ENCODE measurements at places on chromosomes 7 and 10.

DNA sequence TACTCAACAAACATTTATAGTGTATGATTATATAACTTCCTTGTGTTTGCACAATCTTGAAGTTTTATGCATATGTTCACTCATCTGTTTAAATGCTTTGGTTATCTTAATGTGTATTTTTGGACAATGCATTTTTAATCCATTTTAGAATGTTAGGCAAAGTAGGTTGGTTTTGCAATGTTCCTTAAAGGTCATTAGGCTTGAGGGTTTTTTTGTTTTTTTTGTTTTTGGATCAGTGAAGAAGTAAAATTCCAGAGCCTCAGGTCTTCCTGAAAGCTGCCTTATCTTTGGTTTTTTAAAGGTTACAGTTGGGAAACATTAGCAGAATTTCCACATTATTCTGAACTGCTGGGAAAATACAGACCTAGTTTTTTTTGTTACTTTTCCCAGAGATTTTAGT, 12.8 kb downstream of the MDFIC start:
- DNase-seq: no peak

DNA sequence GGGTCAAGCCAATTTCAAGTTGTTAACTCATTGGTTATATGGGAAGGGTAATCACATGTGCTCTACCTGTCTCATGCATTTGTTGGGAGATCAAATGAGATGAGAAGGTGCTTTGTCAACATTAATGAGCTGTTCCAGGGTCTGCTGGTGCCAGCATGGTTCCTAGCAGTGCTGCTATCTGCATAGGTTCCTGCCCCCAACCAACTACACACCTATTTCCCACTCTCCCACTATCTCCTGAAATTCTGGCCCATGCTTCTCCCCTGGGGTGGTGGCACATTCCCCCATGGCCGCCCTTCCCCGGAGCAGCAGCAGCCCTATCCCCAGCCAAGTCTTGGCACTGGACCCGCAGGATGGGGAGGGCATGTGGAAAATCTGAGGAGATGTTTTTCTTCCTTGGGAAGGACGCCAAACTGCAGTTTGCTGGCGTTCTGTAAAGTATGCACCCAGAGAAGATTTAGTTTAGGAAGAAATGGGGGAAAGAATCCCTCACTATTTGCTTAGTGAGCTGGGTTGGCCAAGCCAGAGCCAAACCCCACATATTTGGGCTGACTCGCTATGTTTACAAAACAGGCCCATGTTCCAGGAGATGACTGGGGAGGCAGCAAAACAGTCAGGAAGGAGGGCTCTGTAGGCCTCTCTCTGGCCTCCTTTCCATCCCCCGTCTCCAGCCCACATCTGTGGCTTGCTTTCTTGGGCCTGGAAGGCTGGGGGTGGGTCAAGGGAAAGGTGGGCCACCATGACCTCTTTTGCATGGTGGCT, 42.5 kb downstream of the PPP1R3C start:
- no peak for DNase-seq

DNA sequence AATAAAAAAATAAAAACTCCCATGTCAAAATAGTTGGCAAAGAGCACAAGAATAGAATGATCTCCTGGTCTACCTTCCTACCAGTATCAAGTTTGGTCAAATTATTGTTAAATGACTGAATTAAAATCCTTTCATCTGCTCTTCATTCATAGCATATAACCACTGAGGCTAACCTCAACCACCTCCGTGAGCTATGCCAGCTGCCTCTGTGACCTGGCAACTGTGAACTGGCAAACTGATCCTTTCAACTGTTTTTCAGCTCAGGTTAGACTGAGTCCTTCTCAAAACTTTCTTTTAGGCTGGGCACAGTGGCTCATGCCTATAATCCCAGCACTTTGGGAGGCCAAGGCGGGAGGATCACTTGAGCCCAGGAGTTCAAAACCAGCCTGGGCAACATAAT, 36.1 kb downstream of the NUDCD3 start:
- DNase-seq: no peak

- no peak for DNase-seq
These were observed 301.2 kb downstream of the FGFR2 start for GRCh38 chr10:121296881-121297585.

DNA sequence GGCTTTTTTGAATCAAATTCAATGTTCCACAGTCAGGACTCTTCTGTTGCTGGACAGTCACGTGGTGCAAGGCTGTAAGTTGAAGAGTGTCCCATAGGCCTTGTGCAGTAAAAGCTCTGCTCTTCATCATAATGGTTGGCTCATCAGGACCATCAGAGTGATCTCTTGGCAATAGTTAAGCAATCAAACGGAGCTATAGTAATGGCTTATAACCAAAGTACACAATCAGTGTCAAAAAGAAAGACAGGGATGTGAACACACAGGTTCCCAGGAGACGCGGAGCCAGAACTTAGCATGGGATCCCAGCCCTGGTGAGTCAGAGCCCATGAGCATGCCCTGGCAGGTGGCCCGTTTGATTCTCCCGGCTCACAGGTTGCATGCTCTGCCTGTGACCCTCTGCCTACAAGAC, 10.8 kb upstream of the GPNMB start:
- DNase-seq: no peak

DNA sequence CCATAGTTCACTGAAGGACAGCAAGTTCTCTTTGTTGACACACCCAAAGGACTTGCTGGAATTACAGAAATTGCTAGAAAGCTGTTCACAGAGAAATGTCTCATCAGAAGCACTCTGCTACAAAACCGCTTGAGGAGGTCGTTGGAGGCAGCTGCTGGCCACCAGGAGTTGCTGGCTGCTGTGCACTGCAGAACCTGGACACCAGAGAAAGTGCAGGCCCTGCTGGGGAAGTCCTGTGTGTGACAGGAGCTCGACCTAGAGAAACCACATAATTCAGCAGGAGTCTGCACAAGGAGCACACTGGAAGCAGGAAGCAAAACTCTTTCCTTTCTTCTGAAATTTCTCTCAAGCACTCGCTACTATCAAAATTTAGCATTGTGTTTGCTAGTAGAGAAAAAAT, 461.5 kb upstream of the GHITM start:
- no peak for DNase-seq

GRCh38 chr10:57696641-57697040, 571.1 kb downstream of the IPMK start:
- DNase-seq: no peak

DNA sequence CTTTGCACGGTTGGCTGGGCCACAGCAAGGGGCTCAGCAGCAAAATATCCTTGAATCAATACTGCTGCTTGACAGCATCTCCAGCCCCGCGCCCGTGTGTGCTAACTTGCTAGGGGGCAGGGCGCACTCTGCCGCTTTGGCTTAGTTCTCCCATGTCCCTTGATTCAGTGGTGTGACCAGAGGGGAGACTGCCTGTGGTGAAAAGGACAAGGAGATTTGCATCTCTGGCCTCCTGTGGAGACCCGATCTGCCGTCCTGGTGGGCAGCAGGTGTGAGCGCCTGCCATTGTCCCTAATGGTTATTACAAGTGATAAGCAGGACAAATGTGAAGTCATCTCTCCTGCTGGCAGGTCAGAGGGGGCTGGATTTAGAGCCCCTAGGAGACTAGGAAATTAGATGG, 500.2 kb upstream of the GALNT17 start:
- DNase-seq: no peak

GRCh38 chr10:78134773-78135306, 101.2 kb downstream of the RPS24 start:
- no peak for DNase-seq

DNA sequence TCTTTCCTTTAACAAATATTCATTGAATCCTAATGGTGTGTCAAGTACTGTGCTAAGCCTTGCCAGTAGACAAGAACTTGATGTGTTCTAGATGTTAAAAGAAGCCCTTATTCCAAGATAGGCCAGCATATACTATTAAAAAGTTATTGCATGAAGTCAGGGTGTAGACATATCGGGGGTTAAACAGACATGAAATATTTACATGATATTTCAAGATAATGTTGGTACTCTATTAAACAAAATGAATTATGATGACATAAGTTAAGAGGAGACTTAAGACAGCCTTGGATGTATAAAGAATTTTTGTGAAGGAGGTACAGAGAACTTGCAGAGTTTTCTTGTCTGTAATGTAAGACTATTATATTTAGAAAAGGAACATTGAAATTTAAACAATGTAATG, 44.8 kb downstream of the HDAC9 start:
- no peak for DNase-seq

DNA sequence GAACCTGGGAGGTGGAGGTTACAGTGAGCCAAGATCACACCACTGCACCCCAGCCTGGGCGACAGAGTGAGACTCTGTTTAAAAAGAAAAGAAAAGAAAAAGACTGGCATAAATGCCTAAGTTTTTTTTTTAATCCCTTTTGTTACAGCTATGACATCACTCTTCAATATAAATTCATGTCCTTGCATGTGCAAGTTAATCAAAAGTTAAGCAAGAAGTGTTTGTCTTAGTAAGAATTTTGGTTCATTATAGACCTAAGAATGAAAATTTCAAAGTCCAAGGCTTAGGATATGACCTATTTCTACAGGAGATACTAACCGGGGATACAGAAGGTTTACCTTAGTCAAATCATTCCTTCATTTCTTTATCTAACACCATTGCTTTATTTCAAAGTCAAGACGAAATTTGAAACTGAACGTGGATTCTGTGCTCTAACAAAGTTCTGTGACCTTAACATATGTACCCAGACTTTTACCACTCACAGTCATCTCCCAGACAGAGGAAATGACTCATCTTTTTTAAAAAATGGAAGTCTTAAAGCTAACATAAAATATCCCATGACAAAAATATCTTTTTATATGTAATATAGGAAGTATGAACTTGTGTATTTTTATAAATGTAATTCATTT, 29.3 kb upstream of the ITGB8 start:
- DNase-seq: no peak

DNA sequence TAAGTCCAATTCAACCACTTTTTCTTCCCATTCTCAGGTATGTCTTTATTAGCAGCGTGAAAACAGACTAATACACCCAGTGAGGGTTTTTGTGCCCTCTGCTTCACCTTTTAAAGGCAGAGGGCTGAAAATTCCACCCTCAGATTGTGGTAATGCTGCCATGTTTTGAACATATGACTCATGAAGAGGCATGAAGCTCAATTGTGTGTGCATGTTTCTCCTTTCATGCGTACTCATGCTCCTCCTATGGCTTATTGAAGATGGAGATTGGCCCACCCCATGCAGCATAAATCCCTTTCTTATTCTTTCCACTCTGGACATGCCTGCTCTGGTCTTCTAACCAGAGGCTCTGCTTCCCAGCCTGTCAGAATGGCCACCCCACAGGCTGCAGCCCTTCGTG, 168.0 kb upstream of the PRKCQ start:
- no peak for DNase-seq

- no peak for DNase-seq
These were observed 179.3 kb upstream of the NEBL start for GRCh38 chr10:21076381-21076780.

GRCh38 chr10:30596013-30596412, 33.5 kb downstream of the LYZL2 start:
- DNase-seq: no peak

DNA sequence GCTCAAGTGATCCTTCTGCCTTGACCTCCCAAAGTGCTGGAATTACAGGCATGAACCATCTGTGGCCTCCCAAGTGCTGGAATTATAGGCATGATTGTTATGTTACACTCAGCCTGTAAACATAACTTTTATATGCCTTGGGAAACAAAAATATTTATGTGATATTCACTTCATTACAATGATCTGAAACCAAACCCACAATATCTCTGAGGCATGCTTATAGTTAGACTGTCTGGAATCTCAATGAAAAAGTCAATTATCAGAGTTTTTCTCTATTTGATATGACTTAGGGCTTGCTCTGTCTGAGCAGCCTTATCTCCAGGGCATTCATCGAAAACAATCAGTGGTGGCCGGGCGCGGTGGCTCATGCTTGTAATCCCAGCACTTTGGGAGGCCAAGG, 195.3 kb upstream of the MYO3A start:
- DNase-seq: no peak

GRCh38 chr7:35792472-35792871, 8.4 kb upstream of the SEPTIN7 start:
- no peak for DNase-seq

DNA sequence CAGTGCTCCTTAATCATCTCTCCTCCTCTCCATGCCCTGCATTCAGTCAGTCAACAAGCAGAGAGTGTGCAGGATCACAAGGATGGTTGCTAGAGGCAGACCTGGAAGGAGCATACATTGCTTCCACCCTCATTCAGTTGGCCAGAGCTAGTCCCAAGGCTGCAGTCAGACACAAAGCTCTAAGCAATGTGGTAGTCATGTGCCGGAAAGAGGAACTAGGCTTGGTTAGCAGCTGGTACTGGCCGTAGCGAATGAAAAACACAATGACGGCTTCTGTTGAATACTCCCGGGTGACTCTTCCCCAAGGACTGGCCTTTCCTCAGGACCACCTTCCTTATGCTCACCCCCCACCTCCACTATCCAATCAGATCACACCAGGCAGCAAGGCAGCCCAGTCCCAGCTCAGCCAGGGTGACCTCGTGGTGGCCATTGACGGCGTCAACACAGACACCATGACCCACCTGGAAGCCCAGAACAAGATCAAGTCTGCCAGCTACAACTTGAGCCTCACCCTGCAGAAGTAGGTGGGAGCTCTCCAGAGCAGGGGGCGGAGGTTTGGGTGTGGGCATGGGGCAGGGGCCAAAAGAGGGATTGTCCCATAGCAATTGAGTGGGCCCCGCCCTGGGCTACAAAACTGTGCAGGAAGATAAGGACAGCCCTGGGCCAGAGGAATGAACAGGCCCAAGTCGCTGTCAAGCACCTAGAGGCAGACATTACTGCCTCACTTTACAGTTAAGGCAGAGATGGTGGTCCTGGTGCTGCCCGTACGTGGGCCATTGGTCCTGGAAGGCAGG, 10.9 kb downstream of the LDB3 start:
- no peak for DNase-seq

DNA sequence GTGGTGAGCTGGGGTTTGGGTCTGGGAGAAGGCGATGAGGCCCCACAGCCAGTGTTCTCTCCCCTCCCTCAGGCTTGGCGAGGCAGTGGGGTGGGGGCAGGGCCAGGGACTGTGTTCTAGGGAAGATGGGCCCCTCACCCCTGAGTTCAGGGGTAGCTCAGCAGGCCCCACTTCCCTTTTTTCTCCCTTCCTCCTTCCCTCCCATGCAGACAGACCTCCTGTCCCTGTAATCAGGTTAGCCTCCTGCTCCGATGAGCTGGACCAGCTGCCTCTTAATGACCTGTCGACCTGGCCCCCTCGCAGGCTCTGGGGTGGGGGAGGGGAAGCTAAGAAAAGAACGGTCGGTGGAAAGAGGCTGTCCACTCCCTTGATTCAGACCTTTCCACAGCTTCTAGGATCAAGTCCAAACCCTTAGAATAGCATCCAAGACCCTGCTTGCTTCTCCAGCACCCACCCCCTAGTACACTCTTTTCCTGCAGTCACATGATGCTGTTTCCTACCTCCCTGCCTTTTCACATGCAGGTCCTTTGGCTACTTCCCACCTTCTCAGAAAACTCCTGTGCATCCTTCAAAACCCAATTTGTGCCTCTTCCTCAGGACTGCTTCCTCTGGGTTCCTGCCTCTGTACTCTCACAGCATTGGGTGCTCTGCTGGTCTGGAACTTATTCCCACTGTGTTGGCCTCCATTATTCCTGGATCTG, 64.1 kb downstream of the ZMIZ1 start:
- DNase-seq: no peak

DNA sequence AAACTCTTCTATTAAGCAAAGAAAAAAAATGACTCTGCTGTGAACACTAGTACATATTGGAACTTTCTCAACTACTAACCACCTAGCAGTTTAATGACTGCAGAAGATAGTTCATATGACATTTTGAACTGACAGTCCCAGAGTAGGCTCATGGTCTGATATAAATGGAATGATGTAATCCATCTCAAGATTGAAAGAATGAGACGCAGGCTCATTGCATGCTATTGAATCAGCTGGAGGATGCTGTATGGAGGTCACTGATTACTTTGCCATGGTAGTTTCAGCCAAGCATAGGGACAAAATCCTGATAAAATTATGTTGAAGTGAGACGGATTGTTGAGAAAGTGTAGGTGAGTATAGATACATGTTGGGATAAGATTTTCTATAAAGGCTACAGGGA, 217.6 kb upstream of the SEMA3E start:
- no peak for DNase-seq

Measured in stimulated activated CD8-positive, alpha-beta memory T cell treated with anti-CD3 and anti-CD28 coated beads, Interleukin-7, amount 100 ng/mL, for 24 hours (primary cell).